Activated CD4-positive, alpha-beta memory T cell treated with anti-CD3 and anti-CD28 coated beads, Interleukin-2, amount 10 ng/mL, durations not matched to agents 7 days and 5 days (primary cell): ENCODE measurements at places on chromosomes 2 and 18. TPM values are rescaled to one million over a fixed set of nuclear protein-coding genes. Genes with fewer than 3 reads are reported as not detected.

DNA sequence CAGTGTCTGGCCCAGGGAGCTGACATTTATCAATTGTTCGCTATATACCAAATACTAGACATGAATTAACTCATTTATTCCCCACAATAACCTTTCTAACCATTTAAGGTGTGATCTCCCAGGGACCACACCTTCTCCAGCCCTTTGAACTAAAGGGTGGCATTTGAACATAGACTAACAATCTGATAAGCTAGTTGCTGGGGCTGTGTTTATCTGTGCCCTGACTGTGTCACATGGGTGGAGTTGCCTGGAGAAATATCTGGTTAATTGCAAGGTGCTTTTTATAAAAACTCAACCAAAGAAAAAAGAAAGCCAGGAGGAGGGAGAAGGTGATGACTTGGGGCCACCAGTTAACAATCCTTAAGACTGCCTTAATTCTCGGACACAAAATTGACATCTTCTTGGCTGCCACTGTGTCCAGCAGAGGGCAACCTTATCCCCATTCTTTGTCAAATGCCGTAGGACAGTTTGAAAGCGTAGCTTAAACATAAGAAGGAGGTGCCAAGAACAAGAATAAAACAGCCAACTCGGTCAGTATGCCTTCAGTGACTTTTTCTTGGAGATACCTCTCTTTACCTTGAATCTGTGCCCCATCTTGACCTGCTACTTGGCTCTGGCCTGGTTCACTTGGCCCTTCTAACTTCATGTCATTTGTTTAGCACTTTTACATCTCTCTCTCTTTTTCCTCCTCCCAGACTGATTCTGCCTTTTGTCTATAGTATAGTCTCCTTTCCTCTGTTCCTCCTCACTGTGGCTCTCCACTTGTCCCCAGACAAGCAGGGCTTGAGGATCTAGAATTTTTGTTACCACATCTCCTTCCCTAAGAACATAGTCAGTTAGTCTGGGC is 183.4 kb downstream of the MYO3B start:
- peaks cover 5% of the 10 kb centered on the region for H3K27me3 ChIP-seq
- peak overlapping the region; percentile 17 for H3K4me3 ChIP-seq
- H3K36me3 ChIP-seq = no peaks in the 10 kb centered on the region
- peaks cover 30% of the 10 kb centered on the region for H3K4me1 ChIP-seq

MOGAT1 gene
- not detected for total RNA-seq

GRCh38 chr2:233117811-233118647 is 57.9 kb downstream of the INPP5D start:
- H3K36me3 ChIP-seq = peaks cover 55% of the 10 kb centered on the region
- no peak overlapping the region for H3K4me3 ChIP-seq
- peaks cover 52% of the 10 kb centered on the region for H3K4me1 ChIP-seq
- H3K27ac ChIP-seq = no peak overlapping the region
- H3K27me3 ChIP-seq = no peaks in the 10 kb centered on the region

GRCh38 chr2:121104721-121105141 is 180.3 kb downstream of the TFCP2L1 start:
- H3K36me3 ChIP-seq = no peaks in the 10 kb centered on the region
- H3K4me1 ChIP-seq = no peaks in the 10 kb centered on the region
- no peak overlapping the region for H3K4me3 ChIP-seq
- no peaks in the 10 kb centered on the region for H3K27me3 ChIP-seq
- DNase-seq = no peak
- no peak overlapping the region for H3K27ac ChIP-seq

CFC1 gene
- total RNA-seq = not detected

DNA sequence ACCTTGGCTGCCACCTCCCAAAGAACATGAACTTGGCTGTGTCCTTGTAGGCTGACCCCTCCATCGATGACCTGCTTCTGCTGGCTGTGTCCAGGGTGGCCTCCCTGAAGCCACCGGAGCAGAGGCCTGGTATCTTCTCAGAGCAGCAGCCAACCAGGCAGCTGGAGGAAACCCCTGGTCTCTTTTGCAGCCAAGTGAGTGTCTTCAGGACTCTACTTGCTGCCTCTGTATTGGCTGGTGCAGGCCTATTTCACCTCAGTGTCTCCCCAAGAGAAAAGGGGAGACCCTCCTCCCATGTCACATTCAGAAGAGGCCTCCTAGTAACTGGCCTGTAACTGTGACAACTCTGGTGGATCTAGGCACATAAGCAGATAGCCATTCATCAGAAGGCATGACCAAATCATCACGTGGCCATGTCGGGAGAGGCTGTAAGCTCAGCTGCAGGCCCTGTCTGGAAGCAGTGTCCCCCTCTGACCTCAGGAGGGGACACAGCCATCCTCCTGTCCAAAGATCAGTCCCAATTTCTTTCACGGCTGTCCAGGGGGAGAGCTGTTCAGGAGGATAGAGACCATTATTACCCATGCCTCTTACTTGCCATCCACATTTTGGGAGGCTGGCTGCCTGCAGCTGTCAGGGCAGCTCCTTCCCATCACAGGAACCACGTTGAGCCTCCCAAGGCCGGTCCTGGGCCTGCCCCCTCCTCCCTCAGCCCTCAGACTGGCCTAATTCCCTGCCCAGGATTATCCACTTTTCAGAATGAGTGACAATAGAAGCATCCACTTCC is 20.9 kb upstream of the ROCK2 start:
- H3K27me3 ChIP-seq = peaks cover 3% of the 10 kb centered on the region
- no peak for DNase-seq
- H3K4me1 ChIP-seq = no peaks in the 10 kb centered on the region
- H3K4me3 ChIP-seq = no peak overlapping the region
- H3K36me3 ChIP-seq = no peaks in the 10 kb centered on the region

ACVR1C gene
- 1.9 TPM for total RNA-seq

- no peak for DNase-seq
- H3K4me1 ChIP-seq = peaks cover 43% of the 10 kb centered on the region
Observed at GRCh38 chr2:240589375-240589774, 2.8 kb downstream of the CAPN10 start.

DNA sequence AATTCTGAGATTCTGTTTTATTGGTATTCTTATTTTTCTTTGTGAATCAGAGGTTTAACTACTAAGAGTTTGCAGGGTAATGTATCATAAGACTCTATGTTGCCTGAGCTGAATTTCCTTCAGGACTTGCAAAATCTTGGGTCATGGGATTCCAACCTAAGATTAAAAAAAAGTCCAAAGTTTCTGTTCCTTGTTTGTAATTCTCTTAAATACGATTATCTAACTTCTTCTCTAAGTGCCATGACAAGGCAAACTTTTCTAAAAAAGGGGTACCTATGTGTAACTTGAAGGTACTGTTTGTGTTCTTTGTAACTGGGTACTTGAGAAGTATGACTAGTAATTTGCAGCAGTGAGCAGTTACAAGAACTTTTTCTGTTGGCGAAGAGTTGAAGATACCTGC is 181.3 kb upstream of the ZEB2 start:
- no peak overlapping the region for H3K27ac ChIP-seq
- no peaks in the 10 kb centered on the region for H3K36me3 ChIP-seq

- no peak overlapping the region for H3K27ac ChIP-seq
- no peak overlapping the region for H3K4me3 ChIP-seq
- no peaks in the 10 kb centered on the region for H3K27me3 ChIP-seq
- DNase-seq = peak; percentile 24
Observed at GRCh38 chr2:182898718-182899117, 32.3 kb upstream of the FRZB start.

ZNF512 gene
- total RNA-seq = 31.4 TPM

DNA sequence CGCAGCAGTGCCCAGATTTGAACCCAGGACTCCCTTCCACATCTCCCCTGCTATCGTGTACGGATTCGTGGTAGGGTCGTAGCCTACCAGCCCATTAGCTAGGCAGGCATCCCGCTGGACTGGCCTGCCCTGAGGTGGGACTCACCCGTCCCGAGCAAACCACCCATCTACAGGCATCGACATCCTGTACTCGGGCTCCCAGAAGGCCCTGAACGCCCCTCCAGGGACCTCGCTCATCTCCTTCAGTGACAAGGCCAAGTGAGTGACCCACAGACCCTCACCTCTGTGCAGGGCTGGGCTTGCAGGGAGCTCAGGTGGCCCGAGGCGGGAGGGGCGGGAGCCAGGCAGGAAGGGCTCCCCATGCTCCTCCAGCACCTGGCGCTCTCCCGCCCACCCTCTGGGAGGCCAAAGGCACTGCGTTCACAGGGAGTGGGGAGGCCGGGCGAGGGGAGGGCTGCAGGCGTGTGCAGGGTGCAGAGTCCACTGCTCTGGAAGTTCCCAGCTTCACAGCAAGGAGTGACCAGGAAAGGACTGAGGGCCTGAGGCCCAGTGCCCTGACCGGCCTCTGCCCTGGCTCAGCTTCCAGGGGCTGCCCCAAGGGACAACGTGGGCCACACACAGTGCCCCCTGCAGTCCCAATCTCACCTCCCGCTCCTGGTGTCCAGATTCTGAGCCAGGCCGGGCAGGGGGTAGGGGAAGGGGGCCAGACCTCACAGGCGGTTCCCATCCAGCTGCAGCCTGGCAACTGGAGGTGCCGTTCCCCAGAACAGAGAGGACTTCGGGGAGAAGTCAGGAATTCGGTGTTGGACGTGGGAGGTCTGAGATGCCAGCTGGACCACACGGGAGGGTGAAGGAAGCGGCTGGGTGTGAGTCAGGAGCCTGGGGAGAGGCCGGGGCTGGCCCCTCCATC is 5.4 kb downstream of the AGXT start:
- no peaks in the 10 kb centered on the region for H3K36me3 ChIP-seq
- no peak overlapping the region for H3K4me3 ChIP-seq
- no peak for DNase-seq
- no peaks in the 10 kb centered on the region for H3K27me3 ChIP-seq
- H3K27ac ChIP-seq = no peak overlapping the region

GRCh38 chr2:173021939-173022371 is 53.7 kb upstream of the MAP3K20 start:
- H3K4me1 ChIP-seq = no peaks in the 10 kb centered on the region
- H3K36me3 ChIP-seq = no peaks in the 10 kb centered on the region
- H3K27ac ChIP-seq = no peak overlapping the region
- H3K27me3 ChIP-seq = peaks cover 11% of the 10 kb centered on the region

SPDYA gene
- 1.2 TPM for total RNA-seq

- no peak overlapping the region for H3K4me3 ChIP-seq
- H3K27me3 ChIP-seq = no peaks in the 10 kb centered on the region
- DNase-seq = no peak
Observed at GRCh38 chr2:18319987-18320386, 240.5 kb downstream of the RDH14 start.

DNA sequence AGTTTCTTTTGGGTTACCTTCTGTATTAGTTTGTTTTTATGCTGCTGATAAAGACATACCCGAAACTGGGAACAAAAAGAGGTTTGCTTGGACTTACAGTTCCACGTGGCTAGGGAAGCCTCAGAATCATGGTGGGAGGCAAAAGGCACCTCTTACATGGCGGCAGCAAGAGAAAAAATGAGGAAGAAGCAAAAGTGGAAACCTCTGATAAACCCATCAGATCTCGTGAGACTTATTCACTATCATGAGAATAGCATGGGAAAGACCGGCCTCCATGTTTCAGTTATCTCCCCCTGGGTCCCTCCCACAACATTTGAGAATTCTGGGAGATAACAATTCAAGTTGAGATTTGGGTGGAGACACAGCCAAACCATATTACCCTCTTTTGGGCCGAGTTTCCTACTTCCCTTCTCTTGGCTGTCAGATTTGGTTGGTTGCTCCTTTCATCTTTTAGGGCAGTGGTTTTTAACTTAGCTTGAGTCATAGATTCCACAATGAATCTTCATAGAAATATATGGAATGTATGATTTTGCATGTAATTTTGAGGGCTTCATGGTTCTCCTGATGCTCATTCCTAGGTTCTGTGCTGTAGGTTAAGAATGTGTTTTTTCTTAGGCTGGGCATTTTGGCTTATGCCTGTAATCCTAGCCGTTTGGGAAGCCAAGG is 44.2 kb downstream of the CEP192 start:
- no peak overlapping the region for H3K4me3 ChIP-seq
- DNase-seq = no peak
- peaks cover 18% of the 10 kb centered on the region for H3K4me1 ChIP-seq
- no peaks in the 10 kb centered on the region for H3K27me3 ChIP-seq

GRCh38 chr18:49933530-49934128 is 120.3 kb upstream of the ACAA2 start:
- peaks cover 12% of the 10 kb centered on the region for H3K27me3 ChIP-seq
- no peak for DNase-seq
- no peak overlapping the region for H3K4me3 ChIP-seq
- H3K36me3 ChIP-seq = no peaks in the 10 kb centered on the region

GRCh38 chr2:71784734-71785511 is 331.6 kb downstream of the DYSF start:
- H3K27ac ChIP-seq = no peak overlapping the region
- no peaks in the 10 kb centered on the region for H3K4me1 ChIP-seq
- H3K4me3 ChIP-seq = no peak overlapping the region
- DNase-seq = no peak
- no peaks in the 10 kb centered on the region for H3K36me3 ChIP-seq

RAD51AP2 gene
- not detected for total RNA-seq

- DNase-seq = no peak
- no peaks in the 10 kb centered on the region for H3K4me1 ChIP-seq
- no peaks in the 10 kb centered on the region for H3K27me3 ChIP-seq
- no peak overlapping the region for H3K4me3 ChIP-seq
- no peaks in the 10 kb centered on the region for H3K36me3 ChIP-seq
Observed at GRCh38 chr2:13768274-13768673, 864.2 kb upstream of the LRATD1 start.

GRCh38 chr2:29519338-29519925 is 402.0 kb downstream of the ALK start:
- H3K4me1 ChIP-seq = no peaks in the 10 kb centered on the region
- H3K27me3 ChIP-seq = peaks cover 6% of the 10 kb centered on the region
- H3K4me3 ChIP-seq = no peak overlapping the region
- no peak overlapping the region for H3K27ac ChIP-seq
- no peak for DNase-seq

GRCh38 chr2:861655-862354 is 88.8 kb upstream of the SNTG2 start:
- H3K4me3 ChIP-seq = no peak overlapping the region
- no peaks in the 10 kb centered on the region for H3K27me3 ChIP-seq
- no peak for DNase-seq
- no peak overlapping the region for H3K27ac ChIP-seq

DNA sequence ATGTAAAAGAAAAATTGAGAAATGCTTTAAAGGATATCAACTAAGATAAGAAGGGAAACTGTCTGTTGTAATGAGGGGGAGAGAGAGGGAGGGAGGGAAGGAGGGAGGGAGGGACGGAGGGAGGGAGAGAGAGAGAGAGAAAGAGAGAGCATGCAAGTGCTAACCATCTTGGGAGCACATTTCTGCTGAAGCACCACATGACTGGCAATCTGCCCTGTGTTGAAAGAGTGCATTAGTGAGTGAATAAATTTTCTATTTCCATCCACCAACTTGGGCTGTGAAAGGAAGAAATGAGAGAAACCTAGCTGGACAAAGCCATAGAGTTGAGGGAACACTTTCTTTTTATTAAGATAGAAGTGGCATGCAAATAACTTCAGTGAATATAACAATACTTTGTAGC is 110.7 kb downstream of the TMX3 start:
- peaks cover 4% of the 10 kb centered on the region for H3K27me3 ChIP-seq
- no peaks in the 10 kb centered on the region for H3K36me3 ChIP-seq
- H3K4me3 ChIP-seq = no peak overlapping the region
- no peak overlapping the region for H3K27ac ChIP-seq
- no peaks in the 10 kb centered on the region for H3K4me1 ChIP-seq

GRCh38 chr2:241865416-241865956 is 4.0 kb upstream of the RTP5 start:
- H3K27ac ChIP-seq = peak overlapping the region; percentile 49
- H3K4me1 ChIP-seq = peaks cover 78% of the 10 kb centered on the region
- H3K27me3 ChIP-seq = peaks cover 23% of the 10 kb centered on the region
- peak overlapping the region; percentile 25 for H3K4me3 ChIP-seq
- H3K36me3 ChIP-seq = peaks cover 25% of the 10 kb centered on the region
